ENCODE measurements at places on chromosomes 12 and 14.

GRCh38 chr14:78298298-78298697 lies 128.1 kb downstream of the NRXN3 start:
- no peak for DNase-seq

- DNase-seq = no peak
Observed at GRCh38 chr14:75568791-75569190, 9.6 kb upstream of the FLVCR2 start.

GRCh38 chr12:98345308-98345876 lies 170.0 kb upstream of the TMPO start:
- no peak for DNase-seq

DNA sequence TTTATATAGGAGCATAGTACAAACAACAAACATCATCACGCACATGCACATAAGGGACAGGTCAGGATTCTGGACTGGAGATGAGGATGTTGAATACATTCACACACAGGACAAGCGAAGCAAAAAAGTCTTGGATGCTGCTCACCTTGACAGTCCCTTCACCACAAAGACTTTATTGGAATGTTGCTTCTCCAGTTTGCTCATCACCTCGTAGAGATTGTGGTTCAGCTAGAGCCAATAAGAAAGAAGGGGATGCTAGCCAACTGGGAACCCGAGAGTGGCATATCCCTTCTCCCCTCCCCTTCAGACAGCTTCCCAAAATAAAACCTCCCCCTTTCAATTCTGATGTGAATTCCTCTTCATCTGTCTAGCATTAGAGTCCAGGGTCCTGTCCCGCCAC lies 25.4 kb upstream of the SMAGP start:
- DNase-seq = no peak

DNA sequence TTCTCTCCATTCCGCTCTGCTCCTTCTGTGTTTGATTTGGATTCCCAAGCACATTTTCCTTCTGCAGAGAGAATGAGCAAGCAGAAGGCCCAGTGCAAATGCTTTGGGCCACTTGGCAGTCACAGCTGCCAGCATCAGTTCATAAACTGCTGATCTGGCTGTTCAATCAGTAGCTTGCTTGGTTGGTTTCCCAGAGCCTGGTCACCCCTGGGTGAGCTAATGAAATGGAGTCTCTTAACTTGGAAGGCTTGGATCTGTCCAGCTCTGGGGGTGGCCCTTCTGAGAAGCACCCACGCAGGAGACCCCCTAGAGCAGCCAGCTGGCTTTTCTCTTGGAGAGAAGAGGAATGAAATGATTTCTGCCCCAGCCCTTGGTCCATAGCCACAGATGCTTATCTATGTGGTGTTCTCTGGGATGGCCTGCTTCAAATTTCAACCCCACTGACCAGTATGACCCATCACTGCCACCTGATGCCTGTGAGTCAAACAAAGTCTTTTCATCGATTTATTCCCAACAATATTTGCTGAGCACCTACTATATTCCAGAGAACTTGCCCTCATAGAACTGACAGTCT lies 30.3 kb downstream of the FAIM2 start:
- DNase-seq = no peak

DNA sequence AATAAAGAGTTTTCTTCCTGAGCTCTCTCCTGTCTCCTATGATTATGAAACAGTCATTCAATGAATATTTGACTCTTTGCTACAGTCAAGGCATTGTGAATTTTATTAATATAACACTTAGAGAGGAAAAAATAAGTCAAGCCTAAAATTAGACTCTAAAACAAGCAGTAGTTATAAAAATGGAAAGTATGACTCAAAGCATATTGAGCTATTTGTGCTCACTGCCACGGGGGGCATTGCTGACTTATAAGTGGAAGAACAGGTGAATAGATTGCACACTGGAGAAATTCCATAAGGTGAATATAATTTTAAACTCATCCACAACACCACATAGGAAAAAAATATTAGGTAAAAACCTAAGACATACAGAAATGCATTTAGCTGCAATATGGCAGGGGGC lies 87.7 kb upstream of the CCDC196 start:
- DNase-seq = no peak

GRCh38 chr14:97164021-97164420 lies 366.8 kb downstream of the VRK1 start:
- DNase-seq = no peak

DNA sequence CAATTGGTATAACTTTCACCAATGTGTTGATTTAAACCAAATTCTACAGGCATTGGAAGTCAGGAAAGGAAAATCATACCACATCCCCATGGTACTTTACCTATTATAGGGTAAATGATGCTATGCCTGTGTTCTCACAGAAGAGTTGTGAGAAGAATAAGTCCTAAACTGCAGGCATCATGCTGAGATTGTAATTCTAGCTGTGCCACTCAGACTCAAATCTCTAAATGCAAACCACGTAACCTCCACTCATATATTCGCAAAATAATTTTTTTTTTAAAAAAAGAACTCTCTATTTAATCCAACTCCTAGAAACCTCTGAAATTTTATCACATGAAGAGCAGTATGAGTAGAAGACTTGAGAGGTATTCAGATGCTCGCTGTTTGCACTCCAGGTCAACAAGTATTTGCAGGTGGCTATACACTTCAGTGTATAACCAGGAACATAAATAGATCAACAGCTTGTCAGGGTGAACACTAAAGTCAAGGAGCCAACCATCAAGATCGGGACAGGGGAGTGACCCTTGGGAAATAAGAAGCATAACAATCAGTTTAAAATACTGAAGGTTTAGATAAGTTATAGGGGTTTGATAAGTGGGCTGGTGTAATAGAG lies 110.1 kb downstream of the SLC25A21 start:
- no peak for DNase-seq

GRCh38 chr14:102802834-102803523 lies 25.7 kb downstream of the TRAF3 start:
- no peak for DNase-seq

DNA sequence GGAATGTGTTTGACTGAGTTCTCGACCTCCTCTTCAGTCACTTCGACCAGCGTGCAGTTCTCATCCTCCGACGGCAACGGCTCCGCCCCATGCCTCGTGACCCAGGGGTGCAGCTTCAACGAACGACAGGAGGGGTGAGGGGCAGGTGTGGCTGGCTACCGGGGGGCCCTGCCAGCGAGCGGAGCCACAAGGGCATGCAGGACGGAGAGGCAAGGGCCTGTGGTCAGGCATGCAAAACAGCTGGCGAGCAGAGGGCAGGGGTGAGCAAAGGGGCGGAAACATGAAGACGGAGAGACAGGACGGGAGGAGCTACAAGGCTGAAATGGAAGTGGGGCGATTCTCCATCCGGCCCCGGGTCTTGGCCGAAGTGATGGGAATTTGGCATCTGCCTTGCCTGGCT lies 38.7 kb downstream of the P2RX4 start:
- no peak for DNase-seq

DNA sequence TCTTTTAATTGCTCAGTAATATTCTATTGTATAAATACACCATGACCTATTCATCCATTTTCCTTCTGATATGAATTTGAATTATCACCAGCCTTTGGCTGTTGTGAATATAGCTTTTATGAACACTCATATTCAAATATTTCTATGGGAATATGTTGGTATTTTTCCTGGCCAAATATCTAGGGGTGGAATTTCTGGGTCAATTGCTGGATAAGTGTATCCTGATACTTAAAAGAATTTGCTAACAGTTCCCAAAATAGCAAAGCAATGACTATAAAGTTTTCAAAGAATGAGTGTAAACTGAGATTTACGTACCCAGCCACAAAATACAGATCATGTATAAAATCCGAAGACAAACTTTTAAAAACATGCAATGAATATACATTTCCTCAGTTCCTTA lies 148.7 kb upstream of the CLEC14A start:
- DNase-seq = no peak

DNA sequence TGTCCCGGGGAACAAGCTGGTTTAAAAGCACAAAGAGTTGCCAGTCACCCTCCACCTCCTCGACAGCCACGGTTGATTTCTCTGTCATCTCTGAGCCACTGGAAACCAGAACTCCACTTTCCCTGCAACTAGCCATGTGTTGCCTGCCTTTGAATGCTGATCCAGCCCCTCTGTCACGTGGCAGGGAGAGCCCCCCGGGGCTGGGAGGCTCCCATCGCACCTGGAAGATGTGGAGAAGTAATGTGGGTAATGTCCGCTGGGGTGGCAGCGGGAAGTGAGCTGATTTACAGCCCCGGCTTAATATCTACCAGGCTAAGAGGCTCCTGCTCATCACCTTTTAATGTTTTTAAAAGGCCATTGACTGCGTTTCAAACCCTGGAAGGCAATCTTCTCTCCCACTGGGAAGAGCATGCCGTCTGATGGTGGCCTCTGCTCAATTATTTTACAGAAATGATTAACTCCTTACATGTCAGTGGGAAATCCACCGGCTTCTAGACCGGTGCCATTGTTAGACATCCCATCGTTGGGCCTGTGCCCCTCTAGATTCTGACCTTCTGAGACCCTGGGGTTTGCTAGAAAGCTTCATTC lies 7.4 kb downstream of the PRIMA1 start:
- no peak for DNase-seq

DNA sequence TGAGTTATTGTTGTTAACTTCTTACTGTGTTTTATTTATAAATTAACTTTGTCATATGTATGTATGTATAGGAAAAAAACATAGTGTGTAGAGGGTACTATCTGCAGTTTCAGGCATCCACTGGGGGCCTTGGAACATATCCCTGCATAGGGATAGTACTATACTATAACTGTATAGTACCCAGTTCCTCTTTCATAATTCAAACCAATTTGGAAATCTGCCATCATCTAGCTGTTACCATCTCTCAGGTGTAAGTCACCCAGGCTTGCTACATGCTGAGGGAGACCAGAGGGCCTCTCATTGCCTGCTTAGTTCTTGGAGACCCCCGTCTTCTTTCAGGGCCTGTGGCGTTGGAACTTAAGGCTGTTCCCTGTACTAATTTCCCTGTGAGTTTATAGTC lies 12.9 kb upstream of the DCD start:
- DNase-seq = no peak

DNA sequence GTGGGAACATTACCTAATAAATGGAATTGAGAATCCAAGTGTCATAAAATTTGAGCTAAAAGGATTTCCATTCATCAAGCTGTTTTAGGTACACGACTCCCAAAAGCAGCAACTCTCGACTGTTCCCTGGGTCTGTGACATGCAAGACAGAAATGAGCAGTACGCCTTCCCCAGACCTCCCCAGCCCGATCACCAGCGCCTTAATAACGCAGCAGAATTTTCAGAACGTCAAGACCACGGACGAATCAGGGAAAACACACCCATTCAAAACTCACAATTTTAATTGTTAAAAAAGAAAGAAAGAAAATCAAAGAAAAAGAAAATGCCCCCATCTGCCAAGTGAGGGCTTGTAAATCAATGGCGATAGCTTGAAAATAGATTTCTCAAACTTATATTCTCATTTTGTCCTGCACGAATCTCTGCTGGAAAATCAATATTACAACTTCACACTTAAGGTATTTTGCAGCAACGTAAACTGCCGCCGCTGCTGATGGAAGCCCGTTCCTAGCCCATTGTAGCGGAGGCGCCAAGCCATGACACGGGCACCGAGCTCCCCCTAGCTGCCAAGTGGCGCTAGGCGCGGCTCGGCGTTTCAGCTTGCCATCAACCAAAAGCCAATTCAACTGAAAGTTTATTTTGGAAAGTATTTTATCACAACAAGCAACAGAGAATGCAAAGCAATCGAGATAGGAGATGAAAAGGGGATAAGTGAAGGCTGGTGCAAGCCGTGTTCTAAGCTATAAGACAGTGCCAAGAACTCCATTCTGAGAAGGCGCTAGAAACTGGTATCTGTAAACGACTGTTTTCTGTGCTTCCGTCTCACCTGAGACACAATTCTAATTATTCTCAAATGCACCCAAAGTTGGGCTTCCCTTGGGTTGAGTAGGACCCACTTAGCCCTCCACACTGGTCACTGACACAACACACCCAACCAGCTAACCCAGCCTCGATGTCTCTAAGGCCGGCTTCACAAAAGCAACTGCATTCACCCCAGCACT lies 5.5 kb downstream of the BCL11B start:
- DNase-seq = no peak

DNA sequence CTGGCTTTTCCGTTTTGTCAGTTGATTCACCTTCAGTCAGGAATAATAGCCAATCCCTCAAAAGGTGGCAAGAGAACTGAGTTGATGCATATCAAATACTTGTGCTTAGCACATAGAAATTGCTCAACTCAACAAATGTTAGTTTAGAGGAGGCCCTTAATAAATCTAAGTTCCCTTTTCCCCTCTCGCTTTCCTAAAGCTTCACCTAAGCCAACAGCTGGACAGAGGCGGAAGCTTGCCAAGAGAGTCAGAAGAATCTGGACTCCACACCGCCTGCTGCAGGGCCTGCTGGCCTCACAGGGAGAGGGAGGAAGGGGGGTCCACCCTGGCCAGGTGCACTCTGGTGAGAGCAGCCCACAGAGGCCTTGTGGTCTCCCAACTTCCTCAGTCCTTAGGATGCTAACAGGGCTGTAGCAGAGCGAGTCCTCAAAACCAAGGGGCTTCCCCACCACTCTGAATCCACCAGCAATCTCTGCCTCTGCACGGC lies 213.1 kb downstream of the CHST11 start:
- DNase-seq = peak; percentile 21

- DNase-seq = no peak
Observed at GRCh38 chr12:116603546-116604177, 44.5 kb downstream of the MAP1LC3B2 start.

DNA sequence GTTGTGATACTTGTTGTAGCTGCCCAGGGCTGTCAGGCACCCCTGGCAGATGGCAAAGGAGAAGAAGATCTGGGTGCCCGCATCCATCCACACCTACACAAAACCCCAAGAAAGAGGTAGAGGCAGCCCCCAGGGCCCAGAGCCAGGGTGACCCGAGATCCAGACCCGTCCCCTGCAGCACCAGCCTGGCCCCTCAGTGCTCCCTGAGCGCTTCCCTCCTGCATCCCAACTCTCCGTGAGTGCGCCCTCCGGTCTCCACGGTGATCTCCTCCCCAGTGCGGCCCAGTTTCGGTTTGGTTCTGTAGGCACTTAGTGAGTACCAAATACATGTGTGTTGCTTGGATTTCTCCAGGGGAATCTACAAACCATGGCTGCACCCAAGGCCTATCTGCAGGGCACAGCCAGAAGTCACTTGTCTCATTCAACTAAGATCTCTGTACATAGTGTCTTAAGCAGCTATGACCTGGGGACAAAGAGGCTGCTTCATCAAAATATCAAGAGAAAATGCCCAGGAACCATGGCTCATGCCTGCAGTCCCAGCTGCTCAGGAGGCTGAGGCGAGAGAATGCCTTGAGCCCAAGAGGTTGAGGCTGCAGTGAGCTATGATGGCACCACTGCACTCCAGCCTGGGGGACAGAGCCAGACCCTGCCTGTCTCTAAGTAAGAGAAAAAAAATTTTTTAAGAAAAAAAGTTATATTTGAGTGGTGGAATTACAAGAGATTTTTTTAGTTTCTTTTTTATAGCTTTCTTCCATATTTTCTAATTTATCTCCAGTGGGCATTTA lies 15.9 kb downstream of the SLC6A12 start:
- no peak for DNase-seq

DNA sequence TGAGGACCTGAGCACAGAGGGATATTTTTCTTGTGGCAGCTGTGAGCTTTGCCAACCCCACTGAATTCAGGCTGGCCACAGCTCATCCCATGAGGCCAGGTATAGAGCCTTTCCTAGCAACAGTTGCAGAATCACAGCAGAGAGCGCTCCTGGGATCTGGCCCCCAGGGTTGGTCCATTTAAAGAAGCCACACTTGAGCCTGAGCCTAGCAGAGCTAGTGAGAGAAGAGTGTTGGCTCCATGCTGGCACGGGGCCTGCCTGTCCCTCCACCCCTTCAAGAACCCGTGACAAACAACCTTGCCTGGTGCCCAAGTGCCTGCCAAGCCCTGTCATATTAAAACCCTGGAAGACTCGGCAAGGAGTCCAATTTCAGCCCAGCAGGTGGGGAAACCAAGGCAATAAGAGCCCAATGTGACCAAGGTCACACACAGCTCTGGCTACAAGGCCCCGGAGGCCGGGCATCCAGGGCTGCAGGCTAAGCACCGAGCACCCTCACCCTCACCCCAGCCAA lies 91.6 kb downstream of the LRRC74A start:
- DNase-seq = peak; percentile 24

Data from right kidney (tissue), 9 donors.